GM20000 (cell line): ENCODE measurements at places on chromosomes 5 and 9.

GRCh38 chr5:136094189-136094912, 38.3 kb upstream of the SMAD5 start:
- DNase-seq = no peak

DNA sequence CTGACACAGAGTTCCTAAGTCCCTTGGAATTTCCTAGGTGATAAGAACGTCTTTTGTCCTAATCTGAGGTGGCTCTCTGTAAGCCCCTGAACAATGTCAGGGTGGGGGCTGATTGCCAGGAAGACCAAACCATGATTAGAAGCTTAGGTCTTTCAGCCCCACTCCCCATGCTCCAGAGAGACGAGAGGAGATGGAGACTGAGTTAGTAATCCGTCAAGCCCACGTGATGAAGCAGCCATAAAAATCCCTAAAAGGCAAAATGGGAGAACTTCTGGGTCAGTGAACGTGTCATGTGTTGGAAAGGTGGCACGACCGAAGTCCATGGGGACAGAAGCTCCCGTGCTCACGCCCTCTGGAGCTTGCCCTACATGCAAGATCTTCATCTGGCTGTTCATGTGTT, 85.6 kb downstream of the RAD23B start:
- no peak for DNase-seq

DNA sequence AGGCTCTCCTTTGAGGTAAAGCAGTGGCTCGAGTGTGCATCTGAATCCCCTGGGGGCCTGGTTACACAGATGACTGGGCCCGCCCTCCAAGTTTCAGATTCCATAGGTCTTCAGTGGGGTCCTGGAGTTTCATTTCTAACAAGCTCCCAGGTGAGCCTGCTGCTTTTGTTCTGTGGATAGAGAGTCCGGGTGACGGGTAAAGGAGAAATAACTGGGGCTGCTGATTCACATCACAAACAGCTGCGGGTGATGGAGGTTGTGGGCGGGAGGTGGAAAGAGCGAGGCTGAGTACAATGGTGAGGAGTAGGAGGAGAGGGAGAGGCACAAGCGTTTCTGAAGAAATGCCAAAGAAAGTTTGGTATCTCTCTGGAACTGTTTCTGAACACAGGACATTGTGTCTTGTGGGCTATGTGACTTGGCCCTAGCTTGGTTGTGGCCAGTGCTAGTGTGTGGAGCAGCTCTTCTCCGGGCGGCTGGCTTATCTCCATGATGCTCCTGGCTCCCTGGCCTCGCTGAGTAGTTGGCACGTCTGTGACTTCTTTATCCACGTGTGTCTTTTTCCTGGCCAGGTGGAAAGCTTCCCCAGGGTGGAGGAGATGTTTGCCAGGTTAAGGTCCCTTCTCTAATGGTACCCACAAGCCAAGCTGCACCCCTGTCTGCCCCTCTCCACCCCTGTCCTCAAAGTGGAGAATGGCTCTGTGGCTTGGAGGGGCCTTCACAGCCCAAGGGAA, 61.7 kb downstream of the HSPA4 start:
- DNase-seq = no peak

DNA sequence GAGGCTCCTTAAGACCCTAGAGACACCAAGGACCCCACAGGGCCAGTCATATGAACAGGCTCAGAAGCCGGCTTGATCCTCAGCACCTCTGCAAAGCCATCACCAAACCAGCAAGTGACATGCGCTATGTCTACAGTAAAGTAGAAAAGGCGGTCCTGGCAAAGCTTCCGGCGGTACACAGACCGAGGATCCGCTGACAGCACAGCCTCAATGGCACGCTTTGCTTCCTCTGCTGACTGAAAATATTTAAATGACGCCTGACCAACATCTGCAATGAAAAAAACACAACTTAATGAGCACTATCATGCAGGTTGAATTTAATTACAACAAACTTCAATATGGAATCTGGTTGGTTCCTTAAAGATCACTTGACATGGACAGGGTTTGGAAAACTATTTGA, 17.6 kb downstream of the TRMO start:
- DNase-seq = no peak

GRCh38 chr5:126271141-126271540, 152.1 kb upstream of the GRAMD2B start:
- no peak for DNase-seq

DNA sequence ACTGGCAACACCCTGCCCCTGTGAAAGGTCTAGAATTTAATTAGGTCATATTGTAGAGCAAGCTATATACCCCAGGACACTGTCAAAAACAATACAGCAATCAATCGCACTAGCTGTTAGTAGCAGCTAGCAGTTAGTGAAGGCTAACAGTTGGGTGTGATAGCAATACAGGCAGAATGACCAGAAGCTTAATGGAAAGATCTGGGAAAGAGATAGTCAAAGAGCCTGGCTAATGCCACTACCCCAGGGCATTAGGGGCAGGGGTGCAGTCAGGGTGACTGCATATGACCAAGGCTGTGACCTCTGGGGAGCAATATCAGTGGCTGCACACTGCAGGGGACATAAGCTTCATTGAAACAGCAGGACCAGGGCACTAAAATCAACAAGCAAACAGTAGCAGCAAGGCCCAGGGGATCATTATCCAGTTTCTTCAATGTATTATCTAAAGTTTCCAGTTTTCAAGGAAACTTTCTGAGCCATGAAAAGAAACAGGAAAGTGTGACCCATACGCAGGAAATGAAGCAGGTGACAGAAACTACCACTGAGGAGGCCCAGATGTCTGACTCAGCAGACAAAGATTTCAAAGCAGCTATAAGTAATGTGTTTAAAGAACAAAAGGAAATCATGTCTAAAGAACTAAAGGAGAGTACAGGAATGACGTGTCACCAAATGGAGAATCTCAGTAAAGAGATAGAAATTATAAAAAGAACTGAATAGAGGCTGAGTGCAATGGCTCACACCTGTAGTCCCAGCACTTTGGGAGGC, 82.4 kb downstream of the ZNF354C start:
- no peak for DNase-seq

DNA sequence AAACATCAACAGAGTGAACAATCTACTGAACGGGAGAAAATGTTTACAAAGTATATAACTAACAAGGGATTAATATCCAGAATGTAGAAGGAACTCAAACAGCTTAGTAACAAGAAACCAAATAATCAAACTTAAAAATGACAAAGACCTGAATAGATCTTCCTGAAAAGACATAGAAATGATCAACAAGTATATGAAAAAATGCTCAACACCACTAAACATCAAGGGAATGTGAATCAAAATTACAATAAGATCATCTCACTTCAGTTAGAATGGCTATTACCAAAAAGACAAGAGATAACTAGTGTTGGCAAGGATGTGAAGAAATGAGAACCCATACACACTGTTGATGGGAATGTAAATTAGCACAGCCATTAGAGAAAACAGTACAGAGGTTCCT, 218.8 kb downstream of the MCTP1 start:
- no peak for DNase-seq

DNA sequence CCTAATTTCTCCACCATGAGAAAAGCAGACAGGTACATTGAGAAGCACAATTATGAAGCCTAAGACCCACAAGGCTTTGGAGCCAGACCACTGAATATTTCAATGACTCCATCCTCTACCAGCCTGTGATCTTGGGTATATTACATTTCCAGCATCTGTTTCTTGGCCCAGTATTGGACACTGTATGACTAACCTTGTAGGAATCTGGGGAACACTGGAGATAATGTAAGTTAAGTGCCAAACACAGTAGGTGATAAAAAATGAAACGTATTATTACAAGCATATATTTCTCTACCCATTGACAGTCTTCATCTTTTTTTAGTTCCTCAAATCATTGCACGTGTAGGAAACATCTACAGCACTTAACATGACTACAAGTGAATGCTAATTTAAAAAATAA, 28.6 kb upstream of the FEM1C start:
- DNase-seq = no peak
